Body of pancreas (tissue), 4 donors: ENCODE measurements at places on chromosomes 3 and 15.

GRCh38 chr3:36707623-36708409 lies 56.5 kb downstream of the DCLK3 start:
- DNase-seq = no peak

GRCh38 chr3:73315706-73316105 lies 254.2 kb downstream of the EBLN2 start:
- no peak for DNase-seq

- no peak for DNase-seq
Measured at GRCh38 chr15:100898661-100899462, 19.2 kb downstream of the ALDH1A3 start.

GRCh38 chr3:183222631-183223235 lies 30.3 kb upstream of the B3GNT5 start:
- DNase-seq = no peak

GRCh38 chr15:64807051-64807749 lies 18.2 kb downstream of the PIF1 start:
- DNase-seq = no peak

- DNase-seq = peak; percentile 72
Measured at GRCh38 chr15:89999676-90000185, 1.4 kb upstream of the ZNF710 start.

DNA sequence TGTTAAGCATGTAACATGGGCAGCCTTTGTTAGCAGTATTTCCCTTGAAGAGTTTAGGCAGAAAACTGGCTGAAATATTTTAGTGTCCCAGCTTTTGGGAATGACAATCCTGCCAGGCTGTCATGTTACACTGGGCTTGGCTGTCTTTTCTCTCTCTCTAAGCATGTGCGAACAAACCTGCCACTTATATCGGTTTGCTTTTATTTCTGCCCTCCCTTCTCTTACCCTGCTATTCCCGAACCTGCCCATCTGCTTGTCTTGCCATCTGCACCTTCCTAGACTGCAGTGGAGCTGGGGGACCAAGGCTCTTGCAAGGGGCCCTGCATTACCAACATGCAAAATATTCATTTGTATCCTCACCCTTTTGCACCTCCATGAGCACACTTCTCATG lies 339.6 kb downstream of the EPHB1 start:
- no peak for DNase-seq

DNA sequence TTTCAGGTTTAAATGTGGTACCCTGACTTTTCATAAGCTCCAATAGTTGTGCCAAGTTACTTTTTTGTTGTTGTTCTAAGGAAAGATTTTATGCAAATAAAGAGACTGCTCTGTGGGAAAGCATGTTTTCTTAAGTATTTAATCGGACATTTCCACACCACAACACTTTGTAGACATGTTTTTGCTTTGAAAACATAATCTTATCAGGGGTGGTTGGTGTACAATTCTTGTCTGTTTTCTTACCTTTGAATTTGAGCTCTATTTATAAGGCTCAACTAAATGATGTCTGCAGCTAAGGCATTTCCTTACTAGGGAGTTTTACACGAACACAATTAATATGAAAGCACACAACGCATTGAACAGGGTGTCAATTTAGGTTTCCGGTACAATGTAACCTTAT lies 81.5 kb upstream of the CDIN1 start:
- DNase-seq = no peak

DNA sequence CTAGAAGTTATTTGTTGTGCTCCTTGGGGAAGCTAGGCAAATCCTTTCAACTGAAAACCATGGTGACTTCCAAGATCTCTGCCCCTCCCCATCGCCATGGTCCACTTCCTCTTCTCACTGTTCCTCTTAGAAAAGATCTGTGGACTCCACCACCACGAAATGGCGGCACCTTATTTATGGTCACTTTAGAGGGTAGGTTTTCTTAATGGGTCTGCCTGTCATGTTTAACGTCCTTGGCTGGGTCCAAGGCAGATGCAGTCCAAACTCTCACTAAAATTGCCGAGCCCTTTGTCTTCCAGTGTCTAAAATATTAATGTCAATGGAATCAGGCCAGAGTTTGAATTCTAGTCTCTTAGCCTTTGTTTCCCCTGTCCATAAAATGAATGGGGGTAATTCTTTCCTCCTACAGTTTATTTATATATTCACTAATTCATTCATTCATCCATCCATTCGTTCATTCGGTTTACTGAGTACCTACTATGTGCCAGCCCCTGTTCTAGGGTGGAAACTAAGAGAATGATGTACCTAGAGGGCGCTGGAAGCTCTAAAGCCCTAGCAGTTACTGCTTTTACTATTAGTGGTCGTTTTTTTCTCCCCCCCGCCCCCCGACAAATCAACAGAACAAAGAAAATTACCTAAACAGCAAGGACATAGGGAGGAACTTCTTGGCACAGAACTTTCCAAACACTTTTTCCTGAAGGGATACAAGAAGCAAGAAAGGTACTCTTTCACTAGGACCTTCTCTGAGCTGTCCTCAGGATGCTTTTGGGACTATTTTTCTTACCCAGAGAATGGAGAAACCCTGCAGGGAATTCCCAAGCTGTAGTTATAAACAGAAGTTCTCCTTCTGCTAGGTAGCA lies 657 bp downstream of the PATL2 start:
- peak; percentile 61 for DNase-seq

GRCh38 chr3:107392549-107393165 lies 15.4 kb downstream of the CCDC54 start:
- no peak for DNase-seq

GRCh38 chr15:29910068-29910467 lies 87.8 kb upstream of the TJP1 start:
- no peak for DNase-seq

DNA sequence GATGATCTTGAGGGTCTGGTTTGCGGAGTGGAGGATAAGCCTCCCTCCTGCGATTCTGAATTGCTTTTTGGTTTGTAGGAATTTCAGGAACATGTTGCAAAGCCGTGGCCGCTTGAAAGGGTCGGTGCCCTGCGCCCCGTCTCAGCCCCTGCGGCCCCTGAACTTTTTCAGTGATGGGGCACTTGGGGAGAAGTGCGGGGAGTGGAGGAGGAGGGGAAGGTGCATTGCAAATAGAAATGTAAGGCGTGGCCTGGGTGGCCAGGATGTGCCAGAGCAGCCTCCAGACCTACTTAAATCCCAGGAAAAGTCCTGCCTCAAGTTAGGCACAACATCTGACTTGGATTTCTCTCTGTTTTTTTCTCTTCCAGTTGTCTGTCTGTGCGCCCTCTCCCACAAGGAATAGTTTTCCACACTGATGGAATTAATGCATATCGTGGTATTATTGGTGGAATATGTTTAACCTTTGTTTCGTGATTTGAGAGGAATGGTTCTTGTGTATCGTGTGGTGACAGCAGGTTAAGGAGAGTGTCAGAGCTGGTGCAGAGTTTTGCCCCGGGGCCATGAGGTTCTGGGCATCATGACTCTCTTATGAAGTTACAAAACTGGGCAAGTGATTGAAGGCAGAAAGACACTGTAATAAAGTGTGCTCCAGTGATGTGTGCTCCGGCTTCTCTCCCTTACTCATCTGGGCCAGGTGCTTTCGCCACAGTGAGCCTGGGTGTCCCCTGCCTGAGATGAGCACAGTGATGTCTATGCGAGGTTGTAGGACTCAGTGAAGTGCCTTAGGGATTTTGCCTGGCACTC lies 153.8 kb downstream of the PGPEP1L start:
- DNase-seq = no peak

DNA sequence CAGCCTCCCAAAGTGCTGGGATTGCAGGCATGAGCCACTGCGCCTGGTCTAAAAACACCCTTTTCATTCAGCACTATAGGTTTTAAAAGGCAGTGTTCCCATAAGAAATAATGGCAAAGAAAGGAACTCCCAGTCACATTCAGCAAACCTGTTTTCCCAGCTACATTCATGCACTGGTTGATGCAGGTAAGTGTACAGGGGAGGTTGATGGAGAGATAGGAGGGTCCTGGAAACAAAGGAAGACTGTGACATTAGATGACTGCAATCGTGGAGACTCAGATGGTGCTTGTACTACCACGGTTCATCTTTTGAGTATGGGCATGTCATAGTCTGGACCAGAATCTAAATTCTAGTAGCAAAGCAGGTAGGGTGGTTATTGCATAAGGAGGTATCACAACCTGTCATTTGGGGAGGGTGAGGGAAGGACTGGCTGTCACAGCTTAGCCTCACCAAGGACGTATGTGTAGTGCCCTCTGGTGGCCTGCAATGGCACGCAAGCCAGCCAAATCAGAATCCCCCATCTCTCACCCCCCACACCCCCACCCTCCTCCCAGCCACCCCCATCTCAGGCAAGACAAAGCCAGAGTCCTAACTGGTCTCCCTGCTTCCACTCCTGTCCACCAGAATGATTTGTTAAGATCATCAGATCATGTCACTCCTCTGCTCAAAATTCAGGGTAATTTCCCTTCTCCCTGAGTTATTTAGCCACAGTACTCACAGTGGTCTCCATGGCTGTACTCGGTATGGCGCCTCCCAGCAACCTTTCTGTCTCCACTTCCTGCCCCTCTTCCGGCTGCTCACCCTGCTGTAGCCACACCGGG lies 28.8 kb upstream of the UBL7 start:
- peak; percentile 31 for DNase-seq

DNA sequence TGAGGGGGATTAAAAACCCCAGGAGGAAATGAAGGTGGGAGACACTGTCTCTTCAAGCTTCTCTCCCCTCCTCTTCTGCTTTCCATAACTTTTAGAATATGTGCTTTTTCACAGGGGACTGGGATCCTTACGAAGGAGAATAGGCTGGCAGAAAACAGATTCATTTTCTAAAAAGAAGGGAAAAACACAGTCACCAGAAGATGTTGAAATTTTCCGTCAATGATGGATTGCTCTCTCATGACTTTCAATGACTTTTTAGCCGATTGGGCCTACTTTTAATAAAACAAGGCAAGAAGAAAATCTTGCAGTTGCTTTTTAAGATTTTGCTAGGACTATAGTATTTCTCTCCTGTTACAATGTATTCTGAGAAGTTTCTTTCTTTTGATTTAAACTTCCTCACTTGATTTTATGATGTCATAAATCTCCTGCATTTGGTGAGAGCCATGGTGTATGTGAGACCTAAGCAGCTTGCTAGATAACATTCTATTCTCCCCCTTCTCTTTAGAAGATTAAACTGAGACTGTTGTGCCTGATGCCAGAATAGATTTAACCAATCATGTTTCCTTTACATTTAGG lies 241.2 kb downstream of the FEZF2 start:
- no peak for DNase-seq

- DNase-seq = no peak
Measured at GRCh38 chr15:85764649-85765277, 30.0 kb downstream of the KLHL25 start.

DNA sequence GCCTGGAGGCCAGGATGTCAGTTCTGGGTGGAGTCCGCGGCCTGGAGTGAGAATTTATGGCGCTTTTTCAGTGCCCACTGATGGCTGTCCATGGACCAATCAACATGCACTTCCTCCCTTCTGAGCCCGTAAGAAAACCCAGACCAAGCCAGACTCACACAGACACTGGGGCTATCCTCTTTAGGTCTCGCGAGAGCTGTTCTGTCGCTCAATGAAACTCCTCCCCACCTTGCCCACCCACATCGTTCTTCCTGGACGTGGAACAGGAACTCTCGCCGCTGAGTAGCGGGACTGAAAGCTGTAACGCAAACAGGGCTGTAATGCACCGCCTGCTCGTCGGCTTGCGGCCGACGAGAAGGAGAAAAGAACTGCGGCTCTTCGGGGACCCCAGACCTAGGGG lies 833.0 kb upstream of the CADM2 start:
- no peak for DNase-seq

GRCh38 chr3:173617490-173617889 lies 219.9 kb downstream of the NLGN1 start:
- peak; percentile 70 for DNase-seq

DNA sequence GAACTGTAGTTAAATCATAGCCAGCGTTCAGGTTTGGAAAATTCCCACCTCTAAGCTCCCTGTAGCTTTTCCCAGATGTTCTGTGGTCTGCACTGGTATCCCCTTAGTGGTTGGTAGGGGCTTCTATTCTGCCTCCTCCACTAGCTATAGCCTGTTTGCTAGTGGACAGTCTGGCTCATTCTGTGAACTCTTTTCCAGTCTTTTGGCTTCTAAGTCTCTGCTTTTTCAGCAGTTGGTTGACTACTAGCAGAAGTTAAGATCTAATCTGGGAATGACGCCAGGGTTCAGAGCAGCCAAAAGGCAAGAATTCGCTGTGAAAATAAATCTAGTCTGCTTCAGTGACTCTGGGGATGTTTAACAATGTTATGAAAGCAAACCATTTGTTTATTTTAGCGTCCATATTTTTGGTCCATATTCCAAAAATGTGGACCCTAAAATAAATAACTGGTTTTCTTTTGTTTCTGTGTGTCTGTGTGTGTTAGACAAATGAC lies 73.7 kb upstream of the WDR72 start:
- peak; percentile 19 for DNase-seq
